ENCODE measurements at places on chromosomes 13 and 19. TPM values are rescaled to one million over a fixed set of nuclear protein-coding genes. Genes with fewer than 3 reads are reported as not detected.

DNA sequence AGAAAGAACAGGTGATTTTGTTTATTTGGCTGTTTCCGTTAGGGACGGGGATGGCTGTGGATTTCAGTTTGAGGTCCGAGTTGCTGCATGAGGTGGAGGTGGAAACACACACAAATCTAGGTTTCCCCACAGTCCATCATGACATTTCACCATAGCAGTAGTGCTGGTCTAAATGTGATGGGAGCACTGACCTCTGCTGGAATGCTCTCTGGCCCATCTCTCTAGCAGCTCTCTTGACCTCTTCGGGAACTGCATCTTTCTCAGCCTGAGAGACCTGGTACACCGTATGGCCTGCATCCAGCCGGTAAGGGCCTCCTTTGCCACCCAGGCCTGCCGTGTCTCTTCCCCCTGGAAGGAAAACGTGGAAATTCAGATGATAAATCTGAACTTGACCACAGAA, 154.0 kb downstream of the RGCC start:
- DNase-seq: no peak

GRCh38 chr13:113158946-113159345, 498 bp downstream of the PROZ start:
- no peak for DNase-seq

DNA sequence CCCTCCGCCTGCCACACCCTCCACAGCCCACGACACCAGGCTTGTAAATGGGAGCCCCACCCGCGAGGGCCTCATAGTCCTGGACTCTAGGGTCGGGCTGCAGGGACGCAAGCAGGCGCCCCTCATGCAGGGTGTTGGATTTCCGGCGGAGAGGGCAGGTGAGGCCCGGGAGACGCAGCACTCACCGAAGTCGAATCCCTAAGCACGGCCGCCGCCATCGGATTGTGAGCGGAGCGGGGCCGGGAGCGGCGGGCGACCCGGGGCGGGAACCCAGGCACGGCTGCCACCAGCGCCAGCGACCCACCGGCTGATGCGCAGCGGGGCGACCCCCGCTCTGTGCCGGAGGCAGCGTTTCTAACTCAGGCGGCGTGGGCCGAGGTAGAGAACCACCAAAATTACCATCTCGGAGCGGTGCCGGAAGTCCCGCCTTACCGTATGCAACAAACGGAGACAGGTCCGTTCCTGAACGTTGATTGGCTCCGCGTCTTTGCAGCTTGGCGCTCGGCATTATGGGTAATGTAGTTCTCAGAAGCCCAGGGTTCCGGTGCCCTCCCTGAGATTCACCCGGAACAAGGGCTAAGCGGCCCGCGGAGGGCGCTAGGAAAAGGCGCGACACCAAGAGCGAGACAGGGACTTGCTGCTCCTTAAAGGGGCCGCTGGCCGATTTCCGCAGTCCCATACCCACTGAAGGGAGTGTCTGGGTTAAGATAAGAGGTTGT, at the start of gene ZNF416:
TSS of gene ZNF416 (minus strand) at position 425 of the 719 bp plus-strand sequence. CDS start at position 218, 207 bp downstream.
- peak; percentile 98 for DNase-seq

DNA sequence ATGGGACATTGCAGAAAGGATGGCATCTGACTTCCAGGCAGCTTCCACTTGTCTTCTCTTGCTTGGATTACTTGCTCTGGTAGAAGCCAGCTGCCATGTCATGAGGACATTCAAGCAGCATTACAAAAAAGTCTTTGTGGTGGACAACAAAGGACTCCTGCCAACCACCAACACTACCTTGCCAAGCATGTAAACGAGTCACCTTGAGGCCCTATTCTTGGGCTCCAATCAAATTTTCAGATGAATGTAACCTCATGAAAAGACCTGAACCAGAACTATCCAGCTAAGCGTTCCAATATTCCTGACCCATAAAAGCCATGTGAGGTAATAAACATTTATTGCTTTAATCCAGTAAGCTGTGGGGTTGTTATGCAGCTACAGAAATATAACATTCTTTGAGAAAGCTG, 12.5 kb downstream of the PROSER1 start:
- no peak for DNase-seq

DNA sequence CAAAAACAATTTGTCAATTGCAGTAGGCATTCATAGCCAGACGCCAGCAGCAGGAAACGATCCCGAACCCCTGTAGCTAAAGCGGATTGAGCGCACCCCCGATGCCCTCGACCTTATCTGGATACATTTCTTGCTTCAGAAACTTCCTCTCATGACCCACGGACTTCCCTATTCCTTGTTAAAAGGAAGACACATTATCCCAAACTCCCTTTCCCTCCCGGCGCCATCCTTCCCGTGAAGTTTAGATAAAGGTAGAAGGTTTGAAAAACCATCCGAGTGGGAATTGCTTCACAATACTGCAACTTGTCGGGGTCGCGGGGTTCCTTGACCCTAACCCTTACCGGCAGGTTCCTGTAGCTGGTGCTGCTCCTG, 977 bp downstream of the PCDH20 start:
- no peak for DNase-seq

DNA sequence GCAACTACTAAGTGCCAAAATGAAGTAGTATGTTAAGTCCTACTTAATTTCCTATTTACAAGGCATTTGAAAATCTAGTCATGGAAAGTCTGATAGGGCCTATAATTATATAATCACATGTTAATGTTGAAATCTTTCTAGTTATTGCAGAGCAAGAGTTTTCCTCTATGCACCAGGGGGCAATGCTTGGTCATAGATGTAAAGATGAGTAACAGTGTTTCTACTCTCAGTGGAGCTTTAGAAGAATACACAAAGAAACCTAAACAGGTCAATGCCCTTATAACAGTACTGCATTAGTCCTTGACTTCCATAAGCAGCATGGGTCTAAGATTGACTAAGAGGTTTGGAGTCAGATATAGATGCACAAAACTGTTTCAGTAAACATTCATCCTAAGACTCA, 218.7 kb downstream of the KCTD12 start:
- DNase-seq: no peak

DNA sequence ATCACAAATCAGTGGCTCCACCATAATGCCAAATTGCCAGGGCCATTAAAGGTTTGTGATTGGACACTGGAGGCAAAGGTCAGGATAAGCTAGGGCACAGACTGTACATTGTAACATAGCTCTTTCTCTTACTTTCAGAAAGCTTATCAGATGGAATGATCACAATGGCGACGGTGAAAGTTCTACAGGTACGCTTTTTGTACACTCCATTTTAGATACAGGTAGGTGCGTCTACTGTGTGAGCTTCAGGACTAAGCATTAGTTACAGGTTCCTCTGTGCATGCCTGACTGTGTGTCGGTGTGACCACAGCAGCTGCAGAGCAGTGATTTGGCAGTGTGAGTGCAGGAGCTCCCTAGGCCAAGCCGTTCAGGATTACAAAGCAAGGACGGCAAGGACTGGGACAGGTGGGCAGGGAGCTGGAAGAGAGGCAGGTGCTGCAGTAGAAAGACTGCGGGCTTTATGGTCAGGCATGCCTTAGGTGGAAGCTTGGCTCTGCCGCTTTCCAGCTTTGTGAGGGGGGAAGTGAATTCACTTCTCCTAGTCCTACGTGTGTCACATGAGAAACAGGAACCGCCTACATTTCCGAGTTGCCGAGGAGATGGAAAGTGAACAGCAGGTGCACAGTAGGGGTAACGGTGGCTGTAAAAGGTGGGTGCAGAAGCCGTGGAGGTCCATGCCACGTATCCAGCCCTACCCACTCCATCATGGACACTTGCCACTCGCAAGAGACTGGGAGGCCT, 49.6 kb downstream of the MRPL57 start:
- DNase-seq: no peak

DNA sequence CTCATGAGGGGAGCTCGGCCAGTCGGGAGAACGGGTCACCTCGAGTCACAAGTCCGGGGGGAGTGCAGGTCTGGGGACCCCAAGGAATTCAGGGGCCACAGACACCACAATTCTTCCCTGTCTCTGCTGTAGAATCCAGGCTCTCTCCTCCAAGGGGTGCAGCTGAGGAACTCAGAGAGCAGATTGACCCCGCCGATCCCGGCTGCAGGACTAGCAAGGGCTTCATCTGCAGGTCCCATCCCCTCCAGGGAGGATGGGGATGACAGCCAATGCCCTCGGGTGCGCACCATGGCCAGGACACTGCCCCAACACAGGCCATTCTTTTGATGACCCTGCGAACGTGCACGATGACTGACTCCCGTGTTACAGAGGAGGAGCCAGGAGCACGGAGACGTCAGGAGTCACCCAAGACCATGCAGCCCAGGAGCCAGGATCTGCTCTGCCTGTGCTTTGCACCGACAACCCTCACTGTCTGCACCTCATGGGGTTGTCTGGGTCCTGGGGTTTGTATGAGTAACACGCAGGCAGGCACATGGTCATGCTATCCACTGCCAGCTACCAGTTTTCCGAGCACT, 48.5 kb upstream of the TUBGCP3 start:
- DNase-seq: no peak

DNA sequence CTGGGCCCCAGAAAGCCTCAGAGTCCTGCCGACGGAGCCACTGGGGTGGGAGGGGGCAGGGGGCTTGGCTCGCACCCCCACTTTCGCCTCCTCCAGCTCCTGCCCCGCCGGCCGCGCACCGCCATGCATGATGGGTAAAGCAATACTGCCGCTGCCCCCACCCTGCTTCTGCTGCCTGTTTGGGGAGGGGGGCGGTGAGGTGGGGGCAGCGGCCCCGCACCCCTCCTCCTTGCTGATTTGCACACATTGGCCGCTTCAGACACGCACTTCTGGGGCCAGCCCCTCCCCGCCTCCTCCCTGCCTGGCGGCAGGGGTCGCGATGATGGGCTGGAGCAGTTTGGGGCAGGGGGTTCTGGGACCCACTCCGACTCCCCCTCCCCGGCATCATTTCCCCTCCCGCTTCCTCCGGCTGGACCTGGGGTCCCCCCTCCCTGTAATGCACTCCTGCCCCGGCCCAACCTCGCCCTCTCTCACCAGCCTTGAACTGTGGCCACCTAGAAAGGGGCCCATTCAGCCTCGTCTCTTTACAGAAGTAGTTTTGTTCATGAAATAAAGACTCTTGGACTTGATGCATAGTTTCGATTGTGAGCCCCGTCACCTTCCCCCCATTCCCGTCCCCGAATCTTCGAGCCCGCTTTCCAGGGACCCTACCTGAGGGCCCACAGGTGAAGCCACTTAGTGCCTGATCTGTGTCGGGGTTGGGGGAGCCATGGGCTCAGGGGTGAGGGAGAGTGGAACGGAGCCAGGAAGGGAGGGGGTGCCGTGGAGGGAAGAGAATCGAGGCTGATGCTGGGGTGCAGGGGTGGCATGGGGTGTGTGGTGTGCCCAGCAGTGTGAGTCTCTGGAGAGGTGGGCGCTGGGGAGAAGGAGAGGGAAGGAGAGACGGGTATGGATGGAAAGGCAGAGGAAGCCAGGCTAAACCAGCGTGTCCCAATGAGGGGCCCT, 1.4 kb upstream of the HPN start:
- DNase-seq: no peak

- no peak for DNase-seq
Observed at GRCh38 chr13:76245211-76245610, 609.1 kb downstream of the LMO7 start.

DNA sequence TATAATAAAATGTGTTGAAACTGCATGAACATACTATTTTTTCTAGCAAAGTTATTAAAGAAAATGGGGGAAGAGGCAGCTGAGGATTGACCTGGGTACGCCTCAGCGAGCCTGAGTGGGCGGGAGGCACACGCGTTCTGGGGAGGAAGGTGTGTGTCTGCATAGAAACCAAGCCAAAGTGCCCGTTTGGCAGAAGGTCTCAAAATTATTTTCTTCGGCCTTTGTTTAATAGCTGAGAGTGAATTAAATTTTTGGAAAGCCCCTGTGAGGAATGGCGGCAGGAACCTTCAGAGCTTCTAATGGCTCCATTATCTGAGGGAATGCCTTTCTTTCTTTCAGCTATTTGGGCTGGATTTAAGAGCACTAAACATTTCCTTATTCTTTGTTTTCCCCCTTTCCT, 5.2 kb downstream of the ZIC2 start:
- no peak for DNase-seq

DNA sequence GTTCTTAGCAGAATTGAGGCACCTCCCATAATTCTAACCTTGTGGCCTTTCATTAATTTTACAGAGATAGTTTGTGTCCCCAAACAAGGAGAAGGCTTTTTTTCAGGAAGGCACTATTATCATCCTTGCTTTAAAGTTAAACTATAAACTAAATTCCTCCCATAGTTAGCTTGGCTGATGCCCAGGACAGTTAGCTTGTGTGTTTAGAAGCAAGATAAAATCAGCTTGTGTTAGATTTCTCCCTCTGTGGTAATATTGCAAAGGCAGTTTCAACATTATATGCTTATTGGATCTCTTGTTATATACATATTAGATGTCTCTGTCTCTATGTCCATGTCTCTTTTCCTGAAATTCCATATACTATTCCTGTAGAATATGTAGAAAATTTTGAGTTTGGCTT, 342.7 kb downstream of the TBC1D4 start:
- DNase-seq: no peak

- DNase-seq: no peak
Observed at GRCh38 chr13:41398494-41399170, 58.7 kb upstream of the RGCC start.

DNA sequence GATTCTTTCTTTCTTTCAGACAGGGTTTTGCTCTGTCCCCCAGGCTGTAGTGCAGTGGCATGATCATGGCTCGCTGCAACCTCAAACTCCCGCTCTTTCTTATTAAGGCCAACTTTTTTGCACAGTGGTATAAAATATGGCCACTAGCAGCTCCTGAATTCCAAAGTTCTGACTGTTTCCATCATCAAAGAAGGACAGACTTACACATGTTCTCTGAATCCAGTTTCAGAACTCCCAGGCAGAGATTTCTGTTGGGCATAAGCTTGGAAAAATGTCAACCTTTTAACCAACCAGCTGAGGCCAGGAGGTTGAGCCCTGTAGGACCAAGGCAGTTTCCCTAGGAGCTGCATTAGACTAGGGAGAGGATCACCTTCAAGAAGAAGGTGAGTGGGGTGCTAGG, 184.1 kb downstream of the HS6ST3 start:
- no peak for DNase-seq

GRCh38 chr13:94822356-94822755, 110.0 kb upstream of the SOX21 start:
- no peak for DNase-seq

GRCh38 chr13:112474869-112475268, 98.7 kb downstream of the SPACA7 start:
- no peak for DNase-seq

DNA sequence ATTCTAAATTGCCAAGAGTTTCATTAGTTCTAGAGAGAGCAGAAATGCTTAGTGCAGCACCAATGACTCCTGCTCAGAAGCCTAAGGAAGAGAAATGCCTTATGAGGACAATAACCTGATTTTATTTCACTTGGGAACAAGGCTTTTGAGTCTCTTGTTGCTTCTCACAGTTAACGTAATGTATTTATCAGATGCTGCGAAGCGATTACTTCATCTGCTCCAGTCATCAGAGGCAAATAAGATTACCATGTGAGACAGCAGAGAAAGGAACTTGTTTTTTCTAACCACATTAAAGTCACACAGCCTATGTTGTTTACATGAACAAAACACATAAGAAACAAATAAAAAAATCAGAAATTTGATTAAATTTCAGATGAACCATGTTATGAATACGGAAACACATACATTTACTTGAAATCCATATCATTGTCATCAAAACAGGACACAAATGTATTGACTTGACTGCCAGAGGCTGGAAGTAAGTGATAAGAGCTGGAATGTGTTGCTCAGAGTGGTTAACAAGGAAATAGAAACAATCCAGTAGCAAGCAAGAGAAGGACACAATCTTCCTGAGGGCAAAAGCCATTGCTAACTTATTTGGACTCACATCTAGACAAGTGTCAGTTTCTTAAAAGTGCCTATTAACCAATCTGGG, 147.3 kb downstream of the LHFPL6 start:
- DNase-seq: no peak

Gene ZNF607
- total RNA-seq: 2.8 TPM

Gene LTBP4
- total RNA-seq: 217 TPM

Gene TMEM91
- total RNA-seq: 10.0 TPM

Gene GIPC3
- 1.8 TPM for total RNA-seq

Gene HOOK2
- 57.7 TPM for total RNA-seq

Gene PSG6
- total RNA-seq: not detected

Gene CEACAM18
- not detected for total RNA-seq

Gene PABPC3
- 0.29 TPM for total RNA-seq

Measured in mesenteric fat pad (tissue), 1 donor.